Activated naive CD4-positive, alpha-beta T cell treated with Interleukin-2 at 50 U/mL for 16 hours (primary cell): ENCODE measurements at places on chromosomes 6 and 20.
A peak's percentile ranks its signal among the peaks of the same experiment; 100 is the strongest.

GRCh38 chr6:1181939-1182605 is 129.8 kb upstream of the FOXQ1 start:
- DNase-seq = no peak

DNA sequence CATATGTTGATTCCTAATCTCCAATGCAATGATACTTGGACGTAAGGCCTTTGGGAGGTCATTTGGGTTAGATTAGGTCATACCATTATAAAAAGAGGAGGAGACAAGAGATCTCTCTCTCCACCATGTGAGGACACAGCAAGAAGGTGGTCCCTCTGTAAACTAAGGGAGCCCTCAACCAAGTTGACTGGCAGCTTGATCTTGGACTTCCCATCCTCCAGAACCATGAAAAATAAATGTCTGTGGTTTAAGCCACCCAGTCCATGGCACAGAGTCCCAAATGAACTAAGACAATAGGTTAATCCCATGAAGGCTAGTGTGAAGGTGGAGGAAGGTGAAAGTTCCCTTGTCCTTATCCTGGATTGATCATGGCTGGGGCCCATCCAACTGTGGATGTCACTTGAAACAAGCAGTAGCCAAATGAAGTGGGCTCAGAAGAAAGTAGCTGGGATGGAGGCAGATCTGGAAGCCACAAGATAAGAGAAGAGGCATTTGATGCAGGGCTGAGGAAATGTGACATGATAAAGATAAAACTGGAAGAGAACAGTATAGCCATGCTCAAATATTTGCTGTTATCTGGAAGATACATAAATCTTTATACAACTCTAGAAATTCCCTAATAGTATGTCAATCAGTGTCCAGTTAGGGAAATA is 99.9 kb downstream of the BANF2 start:
- DNase-seq = no peak

DNA sequence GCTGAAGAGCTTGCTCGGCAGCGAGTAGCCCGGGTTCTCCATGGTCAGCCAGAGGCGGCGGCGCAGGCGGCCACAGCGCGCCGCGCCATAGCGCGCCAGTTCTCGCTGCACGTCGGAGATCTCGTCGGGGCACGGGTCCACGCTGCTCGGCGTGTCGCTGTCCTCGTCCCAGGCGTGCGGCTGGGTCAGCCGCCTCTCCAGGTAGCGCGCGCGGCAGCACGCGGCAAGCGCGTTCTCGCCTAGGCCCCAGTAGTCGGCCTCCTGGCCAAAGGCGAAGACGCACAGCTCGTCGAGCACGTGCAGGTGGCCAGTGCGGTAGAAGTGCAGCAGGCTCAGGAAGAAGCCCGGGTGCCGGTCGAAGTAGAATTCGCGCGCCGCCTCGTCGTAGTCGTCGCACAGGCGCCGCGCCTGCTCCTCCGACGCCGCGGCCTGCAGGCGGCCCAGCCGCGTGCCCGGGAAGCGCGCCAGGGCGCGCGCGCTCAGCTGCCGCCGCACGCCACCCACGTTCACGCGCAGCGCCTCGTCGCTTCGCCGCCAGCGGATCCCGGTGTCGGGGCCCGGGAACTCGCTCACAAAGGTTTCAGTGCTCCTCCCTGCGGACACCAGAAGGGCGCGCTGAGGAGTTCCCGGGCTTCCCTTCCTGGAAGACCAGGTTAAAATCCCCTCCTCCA is 2.7 kb downstream of the KCNS1 start:
- DNase-seq = peak; percentile 19

GRCh38 chr20:57773059-57773815 is 63.4 kb upstream of the PMEPA1 start:
- DNase-seq = no peak

DNA sequence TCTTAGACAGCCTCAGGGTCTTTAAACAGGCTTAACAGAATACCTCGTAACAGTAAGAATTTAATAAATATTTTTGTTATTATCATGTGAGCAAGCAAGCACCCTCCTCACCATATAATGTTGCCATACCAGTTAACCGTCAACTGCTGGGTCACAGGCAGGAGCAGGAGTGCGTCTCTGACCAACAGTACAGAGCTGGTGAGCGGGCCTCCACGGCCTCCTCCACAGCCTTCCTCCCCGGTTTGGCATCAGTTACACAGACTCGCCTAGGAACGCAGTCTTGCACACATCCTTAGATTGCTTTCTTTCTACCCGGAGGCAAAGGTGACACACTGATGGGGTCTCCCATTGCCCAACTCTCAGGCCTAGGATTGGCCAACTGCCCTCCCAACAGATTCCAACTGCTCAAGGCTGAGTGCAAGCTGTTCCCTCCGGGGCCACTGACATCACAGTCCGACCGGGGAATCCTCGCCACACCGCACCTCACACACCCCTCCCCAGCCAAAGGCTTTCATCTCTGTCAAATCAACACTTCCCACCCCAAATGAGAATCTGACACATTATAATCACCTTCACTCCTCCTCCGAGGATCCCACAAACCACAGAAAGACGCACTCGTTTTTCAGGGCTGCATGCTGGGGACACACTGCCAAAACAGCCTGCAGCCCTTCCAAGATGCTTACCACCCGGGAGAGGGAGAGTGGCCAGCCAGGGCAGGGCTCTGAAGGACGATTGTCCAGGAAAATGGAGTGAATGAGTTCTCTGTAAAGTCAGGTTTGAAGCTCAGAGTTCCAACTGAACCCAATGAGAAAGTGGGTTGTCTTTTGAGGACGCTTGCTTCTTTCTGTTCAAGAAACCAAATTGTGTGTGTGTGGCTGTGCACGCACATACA is 63.2 kb downstream of the PDE10A start:
- DNase-seq = no peak
